ENCODE measurements at places on chromosomes 16 and 17. TPM values are rescaled to one million over a fixed set of nuclear protein-coding genes. Genes with fewer than 3 reads are reported as not detected.

The RND2 gene
- 0.47 TPM for total RNA-seq

The CTRB2 gene
- 1.5 TPM for total RNA-seq

DNA sequence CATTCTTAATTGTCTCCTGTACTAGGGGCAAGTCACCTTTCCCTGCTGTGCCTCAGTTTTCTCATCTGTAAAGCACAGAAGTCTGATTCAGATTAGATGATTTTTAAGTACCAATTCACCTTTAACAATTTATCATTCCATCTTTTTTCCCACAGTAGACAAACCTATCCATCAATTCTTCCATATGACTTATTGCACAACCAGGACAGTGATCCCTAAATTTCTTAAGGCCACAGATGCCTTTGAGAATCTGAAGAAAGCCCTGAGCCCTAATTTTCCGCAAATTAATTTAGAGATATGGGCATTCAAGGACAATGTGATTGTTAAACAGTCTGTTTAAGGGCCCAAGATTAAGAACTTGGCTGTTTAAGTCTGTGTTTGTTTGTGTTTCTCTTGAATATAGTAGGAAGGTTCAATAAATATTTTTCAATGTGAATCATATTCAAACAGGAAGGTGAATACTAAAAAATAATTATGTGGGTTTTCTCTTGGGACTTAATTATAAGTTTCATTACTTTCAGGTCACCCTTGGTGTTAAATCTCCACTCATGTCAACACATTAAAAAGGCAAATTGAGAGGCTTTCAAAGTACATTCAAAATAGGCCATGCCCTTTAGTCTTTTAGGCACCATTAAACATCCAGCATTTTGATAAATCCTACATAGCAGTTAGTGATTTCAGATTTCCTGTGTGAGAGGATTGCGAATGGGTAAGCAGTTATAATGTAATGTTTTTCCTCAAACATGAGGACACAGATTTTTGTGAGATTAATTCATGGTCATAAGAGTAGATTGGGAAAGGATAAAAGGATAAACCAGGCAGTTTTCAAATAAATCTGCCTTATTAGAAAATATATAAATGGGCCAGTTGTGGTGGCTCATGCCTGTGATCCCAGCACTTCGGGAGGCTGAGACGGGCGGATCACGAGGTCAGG lies 34.9 kb upstream of the MMD start:
- no peaks in the 10 kb centered on the region for H3K27me3 ChIP-seq
- H3K36me3 ChIP-seq = no peaks in the 10 kb centered on the region
- no peak overlapping the region for H3K4me3 ChIP-seq
- no peak for DNase-seq

- no peaks in the 10 kb centered on the region for H3K36me3 ChIP-seq
- no peak overlapping the region for H3K27ac ChIP-seq
- no peaks in the 10 kb centered on the region for H3K4me1 ChIP-seq
- H3K27me3 ChIP-seq = no peaks in the 10 kb centered on the region
These were observed 209.1 kb downstream of the SPECC1 start for GRCh38 chr17:20218272-20218671.

DNA sequence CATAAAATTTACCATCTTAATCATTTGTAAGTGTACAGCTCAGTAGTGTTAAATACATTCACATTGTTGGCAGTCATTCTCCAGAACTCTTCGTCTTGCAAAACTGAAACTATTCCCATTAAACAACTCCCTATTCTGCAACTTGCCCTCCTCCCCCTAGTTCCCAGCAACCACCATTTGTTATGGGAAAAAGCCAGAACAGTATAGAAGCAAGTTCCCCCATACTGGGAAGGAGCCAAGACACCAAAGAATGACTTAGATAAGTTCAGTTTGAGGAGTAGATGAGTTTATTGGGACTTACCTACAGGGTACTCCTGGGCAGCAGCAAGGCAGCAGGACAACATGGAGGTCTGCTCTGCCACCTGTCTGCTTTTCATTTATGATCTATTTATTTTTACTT lies 39.3 kb upstream of the TEKT1 start:
- H3K36me3 ChIP-seq = no peaks in the 10 kb centered on the region
- no peak for DNase-seq
- no peak overlapping the region for H3K4me3 ChIP-seq

The ATP2C2 gene
- 3.5 TPM for total RNA-seq

- no peaks in the 10 kb centered on the region for H3K27me3 ChIP-seq
- H3K27ac ChIP-seq = no peak overlapping the region
- no peak overlapping the region for H3K4me3 ChIP-seq
These were observed 19.9 kb upstream of the COL1A1 start for GRCh38 chr17:50221266-50221863.

The NOG gene
- 1.3 TPM for total RNA-seq

DNA sequence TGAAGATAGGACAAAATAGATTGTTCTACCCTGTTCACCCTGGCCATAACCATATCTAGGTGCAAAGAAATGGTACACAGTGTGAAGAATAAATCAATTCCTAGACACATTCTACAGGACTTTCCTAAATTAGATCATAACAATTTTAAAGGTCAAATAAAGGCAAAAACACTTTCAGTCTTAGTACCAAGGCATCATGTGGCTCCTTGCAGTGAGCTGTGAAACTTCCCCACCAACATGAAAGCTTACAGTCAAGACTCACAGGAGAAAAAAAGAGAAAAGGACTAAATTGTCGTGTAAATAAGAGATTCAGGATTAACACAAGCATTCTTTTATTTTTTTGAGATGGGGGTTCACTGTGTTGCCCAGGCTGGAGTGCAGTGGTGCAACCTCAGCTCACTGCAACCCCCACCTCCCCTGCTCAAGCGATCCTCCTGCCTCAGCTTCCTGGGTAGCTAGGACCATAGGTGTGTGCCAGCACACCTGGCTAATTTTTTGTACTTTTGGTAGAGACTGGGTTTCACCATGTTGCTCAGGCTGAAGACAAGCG lies 14.2 kb downstream of the NSMCE1 start:
- H3K27ac ChIP-seq = peak overlapping the region; percentile 53
- H3K4me3 ChIP-seq = no peak overlapping the region
- peaks cover 27% of the 10 kb centered on the region for H3K4me1 ChIP-seq
- peaks cover 40% of the 10 kb centered on the region for H3K36me3 ChIP-seq
- DNase-seq = no peak

- no peak overlapping the region for H3K27ac ChIP-seq
- no peak overlapping the region for H3K4me3 ChIP-seq
- no peaks in the 10 kb centered on the region for H3K36me3 ChIP-seq
- H3K27me3 ChIP-seq = no peaks in the 10 kb centered on the region
- DNase-seq = no peak
These were observed 166.8 kb downstream of the CNTNAP4 start for GRCh38 chr16:76443973-76444372.

GRCh38 chr16:78694414-78694813 lies 595.0 kb downstream of the WWOX start:
- H3K27me3 ChIP-seq = no peaks in the 10 kb centered on the region
- H3K4me3 ChIP-seq = no peak overlapping the region
- H3K36me3 ChIP-seq = no peaks in the 10 kb centered on the region
- H3K4me1 ChIP-seq = no peaks in the 10 kb centered on the region
- DNase-seq = no peak
- no peak overlapping the region for H3K27ac ChIP-seq

- no peaks in the 10 kb centered on the region for H3K4me1 ChIP-seq
- no peaks in the 10 kb centered on the region for H3K27me3 ChIP-seq
- no peak for DNase-seq
- H3K36me3 ChIP-seq = no peaks in the 10 kb centered on the region
- H3K27ac ChIP-seq = no peak overlapping the region
These were observed 13.9 kb upstream of the KRTAP17-1 start for GRCh38 chr17:41329279-41329948.

DNA sequence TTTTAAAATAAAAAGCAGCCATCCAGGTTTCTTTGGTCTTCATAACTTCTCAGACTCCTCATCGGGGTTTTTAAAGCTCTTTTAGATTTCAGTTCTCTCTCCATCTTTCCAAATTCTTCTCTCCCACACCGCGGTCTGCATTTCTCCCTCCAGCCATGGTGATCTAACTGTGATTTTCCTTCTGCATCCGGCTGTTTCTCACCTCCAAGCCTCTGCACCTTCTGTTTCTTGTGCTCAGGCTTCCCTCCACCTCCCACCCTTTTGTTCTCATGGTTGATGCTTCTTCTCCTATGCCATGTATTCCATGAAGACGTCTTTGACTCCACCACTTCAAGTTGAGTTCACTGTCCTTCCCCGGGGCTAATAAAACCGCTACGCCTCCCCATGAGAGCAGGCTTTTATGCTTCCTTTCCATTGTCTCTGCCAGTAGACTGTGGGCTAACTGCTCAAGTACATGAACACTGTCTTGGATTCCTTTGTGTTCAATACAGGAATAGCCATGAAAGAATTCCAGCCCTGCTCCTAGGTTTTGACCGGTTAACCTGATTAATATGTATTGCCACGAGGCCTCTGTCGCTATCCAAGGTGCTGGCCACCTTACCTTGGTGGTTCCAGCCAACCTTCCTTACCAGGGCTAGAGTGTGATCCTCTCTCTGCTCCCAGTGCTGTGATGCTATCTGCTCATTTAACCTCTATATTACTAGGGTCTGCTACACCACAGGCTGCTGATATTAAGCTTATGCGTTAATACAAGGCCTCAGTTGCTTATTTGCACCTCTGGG lies 625.1 kb downstream of the HS3ST4 start:
- H3K27me3 ChIP-seq = no peaks in the 10 kb centered on the region
- H3K4me1 ChIP-seq = no peaks in the 10 kb centered on the region
- H3K27ac ChIP-seq = no peak overlapping the region
- no peak for DNase-seq
- H3K4me3 ChIP-seq = no peak overlapping the region

DNA sequence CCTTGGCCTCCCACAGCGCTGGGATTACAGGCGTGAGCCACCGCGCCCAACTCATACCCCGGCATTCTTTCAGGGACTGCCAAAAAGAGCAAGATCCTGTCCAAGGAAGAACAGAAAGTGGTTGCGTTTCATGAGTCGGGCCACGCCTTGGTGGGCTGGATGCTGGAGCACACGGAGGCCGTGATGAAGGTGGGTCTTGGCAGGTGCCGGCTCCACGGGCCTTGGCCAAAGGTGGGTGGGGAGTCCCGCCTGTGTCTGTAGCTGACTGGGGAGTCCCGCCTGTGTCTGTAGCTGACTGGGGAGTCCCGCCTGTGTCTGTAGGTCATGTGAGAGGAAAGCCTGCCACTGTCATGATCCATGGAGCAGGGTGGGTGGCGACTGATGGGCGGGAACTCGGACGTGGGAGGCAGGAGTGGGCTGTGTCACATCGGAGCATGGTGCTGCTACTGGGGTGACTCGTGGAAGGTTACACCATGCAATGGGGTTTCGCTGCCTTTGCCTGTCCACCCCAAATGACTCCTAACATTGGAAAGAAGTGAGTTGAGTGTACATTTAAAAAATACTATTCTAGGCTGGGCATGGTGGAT lies 10.0 kb upstream of the RPL13 start:
- H3K36me3 ChIP-seq = peaks cover 100% of the 10 kb centered on the region
- DNase-seq = no peak
- no peaks in the 10 kb centered on the region for H3K27me3 ChIP-seq
- H3K4me3 ChIP-seq = no peak overlapping the region

DNA sequence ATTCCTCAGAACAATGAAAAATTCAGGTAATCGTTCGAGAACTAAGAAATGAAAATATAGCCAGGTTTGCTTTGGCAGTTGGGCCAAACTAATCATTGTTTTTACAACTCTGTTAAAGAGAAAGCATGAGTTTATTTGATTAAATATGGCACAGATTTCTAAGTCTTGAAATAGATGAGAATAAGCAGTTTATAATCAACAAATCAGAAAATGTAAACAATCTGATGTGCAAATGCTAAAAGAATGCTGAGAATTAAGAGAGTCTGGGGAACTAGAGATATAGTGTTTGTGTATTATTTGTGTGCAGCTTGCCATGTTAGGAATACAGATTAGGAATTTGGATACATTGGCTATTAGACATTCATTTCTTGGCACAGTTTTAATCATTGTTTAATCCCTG lies 212.5 kb downstream of the TANC2 start:
- no peak for DNase-seq
- no peak overlapping the region for H3K27ac ChIP-seq
- H3K36me3 ChIP-seq = no peaks in the 10 kb centered on the region

DNA sequence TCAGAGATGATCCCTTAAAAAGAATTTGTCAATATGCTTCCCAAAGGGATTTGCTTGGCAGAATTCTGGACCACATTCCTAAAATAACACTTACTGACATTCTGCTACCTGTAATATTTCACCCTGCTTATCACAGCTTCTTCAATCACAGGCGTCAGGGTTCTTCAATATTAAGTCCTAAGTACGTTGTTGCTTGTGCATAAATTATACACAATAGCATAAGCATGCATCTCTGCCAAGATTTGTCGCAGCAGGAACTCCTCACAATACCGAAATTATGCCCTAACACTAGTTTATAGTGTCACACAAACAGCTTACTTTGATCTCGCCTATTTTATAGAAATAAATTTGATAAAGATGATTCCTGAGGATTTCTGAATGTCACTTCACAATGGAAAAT lies 48.9 kb downstream of the UBE2G1 start:
- no peak overlapping the region for H3K27ac ChIP-seq
- no peak for DNase-seq
- peaks cover 27% of the 10 kb centered on the region for H3K4me1 ChIP-seq
- H3K27me3 ChIP-seq = no peaks in the 10 kb centered on the region

GRCh38 chr17:50424996-50425681 lies 879 bp upstream of the ACSF2 start:
- H3K36me3 ChIP-seq = no peaks in the 10 kb centered on the region
- no peak for DNase-seq
- peaks cover 52% of the 10 kb centered on the region for H3K4me1 ChIP-seq
- peak overlapping the region; percentile 76 for H3K4me3 ChIP-seq

DNA sequence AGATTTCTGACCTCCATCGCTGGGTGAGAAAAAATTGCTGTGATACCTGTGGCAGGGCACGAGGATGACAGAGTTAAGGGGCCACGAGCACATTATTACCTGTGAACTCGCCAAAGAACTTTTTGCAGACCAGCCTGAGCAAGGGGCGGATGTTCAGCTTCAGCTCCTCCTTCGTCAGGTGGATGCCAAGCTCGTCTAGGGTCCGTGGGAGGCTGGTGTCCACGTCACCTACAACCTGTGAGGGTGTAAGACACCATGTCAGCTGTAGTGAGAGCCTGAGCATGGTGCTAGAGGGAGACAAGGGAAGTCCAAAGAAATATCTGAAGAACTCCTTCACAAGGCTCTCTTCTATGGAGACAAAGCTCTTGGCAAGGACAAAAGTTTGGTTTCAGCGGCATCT lies 17.1 kb downstream of the HIGD1B start:
- no peak for DNase-seq
- H3K4me3 ChIP-seq = no peak overlapping the region
- no peaks in the 10 kb centered on the region for H3K27me3 ChIP-seq
- no peaks in the 10 kb centered on the region for H3K4me1 ChIP-seq
- no peak overlapping the region for H3K27ac ChIP-seq
- H3K36me3 ChIP-seq = peaks cover 95% of the 10 kb centered on the region
